ENCODE measurements at places on chromosomes 2 and 18. TPM values are rescaled to one million over a fixed set of nuclear protein-coding genes. Genes with fewer than 3 reads are reported as not detected.

SULT1C3 gene
- not detected for total RNA-seq

CPS1 gene
- total RNA-seq = 0.63 TPM

LYG2 gene
- total RNA-seq = not detected

GRCh38 chr18:56161566-56162260 is 476.7 kb downstream of the TXNL1 start:
- no peak for DNase-seq

DNA sequence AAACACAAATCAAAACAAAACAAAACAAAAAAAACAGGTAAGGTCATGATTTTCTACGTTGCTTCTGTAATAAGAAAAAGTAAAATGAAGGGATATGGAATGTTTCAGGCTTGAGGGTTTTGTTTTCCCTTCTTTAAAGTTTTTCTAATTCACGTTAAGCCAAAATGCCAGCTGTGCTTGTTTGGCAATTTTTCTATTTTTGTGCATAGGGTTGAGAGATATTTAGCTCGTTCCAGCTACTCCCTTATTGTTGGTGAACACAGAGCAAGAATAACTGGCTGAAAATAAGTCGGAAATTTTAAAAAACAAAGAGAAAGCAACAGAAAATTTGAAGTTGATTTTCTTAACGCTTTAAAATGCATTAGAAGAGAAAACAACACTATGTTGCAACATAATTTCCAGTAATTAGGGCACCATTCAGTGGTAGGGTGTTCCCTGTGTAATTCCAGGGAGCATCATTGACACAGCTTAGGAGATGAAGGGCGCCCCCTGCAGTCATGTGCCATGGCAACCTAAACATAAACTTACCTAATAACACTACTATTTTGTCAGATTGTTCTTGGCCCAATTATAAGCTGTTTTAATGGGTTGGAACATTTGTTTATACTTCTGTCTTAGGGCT is 99.5 kb downstream of the DTNA start:
- no peak for DNase-seq

- no peak for DNase-seq
Observed at GRCh38 chr2:212327171-212327809, 211.3 kb downstream of the ERBB4 start.

DNA sequence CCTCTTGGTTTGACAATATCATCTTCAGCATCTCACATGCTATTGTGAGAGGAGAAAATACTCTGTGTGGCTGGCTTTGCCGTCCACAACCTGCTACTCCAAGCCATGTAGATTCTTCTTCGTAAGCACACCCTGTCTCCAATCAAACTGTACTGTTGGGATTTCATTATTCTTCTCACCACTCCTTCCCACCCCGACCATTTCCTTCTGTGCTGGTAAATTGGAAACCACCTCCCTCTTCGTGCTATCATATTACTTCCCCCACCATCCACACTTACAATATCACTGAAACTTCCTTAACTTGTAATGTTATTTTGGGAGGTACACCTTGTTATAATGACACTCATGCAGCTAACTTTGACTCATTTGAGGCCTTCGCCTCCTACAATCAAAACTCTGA is 3.2 kb upstream of the AGXT start:
- no peak for DNase-seq

- DNase-seq = no peak
Observed at GRCh38 chr2:136206613-136207012, 88.7 kb upstream of the CXCR4 start.

All from T-helper 17 cell (primary cell).